Hepatocyte (in vitro differentiated cells): ENCODE measurements at places on chromosomes 12 and 14. TPM values are rescaled to one million over a fixed set of nuclear protein-coding genes. Genes with fewer than 3 reads are reported as not detected.

The OAS3 gene
- total RNA-seq: 9.0 and 15.0 TPM in 2 replicates

The AQP2 gene
- total RNA-seq: 0.08 and 1.4 TPM in 2 replicates

The ACIN1 gene
- total RNA-seq: 97.5 and 108 TPM in 2 replicates

The CAND1 gene
- total RNA-seq: 130 and 138 TPM in 2 replicates

The GNB3 gene
- 1.6 and 2.6 TPM in 2 replicates for total RNA-seq

The EPYC gene
- 0.27 and 0.92 TPM in 2 replicates for total RNA-seq

GRCh38 chr12:124445121-124445718 is 122.2 kb downstream of the NCOR2 start:
- DNase-seq: no peak

DNA sequence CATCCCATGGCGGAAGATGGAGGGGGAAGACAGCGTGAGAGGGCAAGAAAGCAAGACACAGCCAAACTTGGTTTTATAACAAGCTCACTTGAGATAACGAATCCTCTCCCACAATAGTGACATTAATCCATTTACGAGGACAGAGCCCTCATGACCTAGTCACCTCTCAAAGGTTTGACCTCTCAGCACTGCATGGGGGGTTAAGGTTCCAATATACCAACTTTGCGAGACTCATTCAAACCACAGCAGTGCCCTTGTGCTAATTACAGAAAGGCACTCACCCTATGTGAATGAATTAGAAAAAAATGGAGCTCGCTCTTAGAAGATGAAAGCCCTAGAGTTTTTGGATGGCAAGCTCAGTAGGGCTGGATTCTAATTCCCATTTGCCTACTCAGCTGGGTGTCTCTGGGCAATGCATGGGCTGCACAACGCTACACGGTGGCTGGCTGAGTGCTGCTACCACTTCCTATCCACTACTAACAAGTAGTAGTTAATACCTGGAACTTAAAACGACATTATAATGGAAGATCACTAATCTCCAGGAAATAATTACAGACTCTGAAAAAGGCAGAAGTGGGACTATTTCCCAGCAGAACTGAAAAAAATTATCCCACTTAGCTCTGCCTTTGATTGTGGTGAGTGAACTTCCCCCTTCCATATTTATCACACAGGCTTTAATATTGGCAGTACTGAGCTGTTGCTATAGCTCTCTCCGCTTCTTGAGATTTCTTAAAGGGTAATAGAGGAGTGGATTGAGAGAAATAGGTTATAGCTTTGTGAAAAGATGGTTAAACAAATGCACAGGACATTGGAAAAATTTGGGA is 27.5 kb downstream of the TESPA1 start:
- no peak for DNase-seq

- no peak for DNase-seq
Measured at GRCh38 chr12:42766026-42766425, 176.5 kb upstream of the PRICKLE1 start.

- DNase-seq: no peak
Measured at GRCh38 chr12:85310456-85311076, 30.5 kb downstream of the ALX1 start.

- DNase-seq: no peak
Measured at GRCh38 chr12:131749618-131750315, 38.9 kb downstream of the SFSWAP start.

- peak; percentile 43 for DNase-seq
Measured at GRCh38 chr14:92880851-92881250, 42.1 kb upstream of the CHGA start.

DNA sequence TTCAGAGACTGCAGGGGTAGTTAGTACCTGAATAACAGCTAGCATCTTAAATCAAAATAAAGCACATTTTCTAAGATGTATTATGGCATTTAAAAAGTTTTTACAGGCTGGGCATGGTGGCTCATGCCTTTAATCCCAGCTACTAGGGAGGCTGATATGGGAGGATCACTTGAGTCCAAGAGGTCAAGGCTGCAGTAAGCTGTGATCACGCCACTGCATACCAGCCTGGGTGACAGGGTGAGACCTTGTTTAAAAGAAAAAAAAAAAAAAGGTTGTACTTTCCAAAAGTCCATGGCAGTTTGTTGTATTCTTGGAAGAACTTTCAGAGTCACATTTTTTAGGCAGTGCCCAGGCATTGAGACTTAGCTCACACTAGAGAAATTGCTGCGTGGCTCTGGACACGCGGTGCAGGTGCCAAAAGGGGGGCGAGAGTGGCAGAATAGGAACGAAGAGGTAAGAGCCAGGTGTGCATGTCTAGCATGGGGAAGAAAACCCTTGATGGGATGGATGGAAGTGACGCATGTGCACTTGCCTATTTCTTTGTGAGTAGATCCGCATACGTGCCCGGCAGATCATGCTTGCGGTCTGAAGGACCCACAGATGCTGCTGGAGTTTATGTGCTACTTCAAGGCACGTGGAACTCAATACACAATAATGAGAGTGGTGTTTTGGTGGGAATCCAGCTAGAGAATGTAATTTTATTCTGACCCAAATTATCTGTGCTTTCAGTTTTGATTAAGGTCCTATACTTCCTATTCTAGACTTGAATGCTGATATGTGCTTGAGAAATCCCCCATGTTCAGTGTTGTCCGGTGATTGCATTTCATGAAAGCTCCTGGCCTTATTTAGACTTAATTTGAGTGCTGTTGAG is 11.9 kb downstream of the ANKRD13A start:
- DNase-seq: no peak

DNA sequence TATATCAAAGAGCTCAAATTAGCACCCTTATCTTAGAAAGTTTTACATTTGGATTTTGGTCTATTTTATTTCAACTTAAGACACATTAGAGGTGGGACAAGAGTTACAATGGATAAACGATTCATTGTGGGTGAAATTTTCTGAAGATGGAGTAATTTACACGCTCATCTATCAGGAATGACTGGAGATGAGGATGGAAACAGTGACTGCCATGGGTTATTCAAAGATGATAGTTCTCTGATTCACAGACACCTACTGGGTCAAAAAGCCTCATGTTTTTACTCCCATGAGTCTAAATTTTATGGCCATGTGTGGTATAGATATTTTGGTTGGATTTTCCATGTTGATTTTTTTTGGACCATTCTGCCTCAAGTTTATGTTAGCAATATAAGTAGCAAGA is 22.1 kb downstream of the SAMD4A start:
- DNase-seq: no peak

- no peak for DNase-seq
Measured at GRCh38 chr12:8077207-8077606, 4.9 kb upstream of the NECAP1 start.

DNA sequence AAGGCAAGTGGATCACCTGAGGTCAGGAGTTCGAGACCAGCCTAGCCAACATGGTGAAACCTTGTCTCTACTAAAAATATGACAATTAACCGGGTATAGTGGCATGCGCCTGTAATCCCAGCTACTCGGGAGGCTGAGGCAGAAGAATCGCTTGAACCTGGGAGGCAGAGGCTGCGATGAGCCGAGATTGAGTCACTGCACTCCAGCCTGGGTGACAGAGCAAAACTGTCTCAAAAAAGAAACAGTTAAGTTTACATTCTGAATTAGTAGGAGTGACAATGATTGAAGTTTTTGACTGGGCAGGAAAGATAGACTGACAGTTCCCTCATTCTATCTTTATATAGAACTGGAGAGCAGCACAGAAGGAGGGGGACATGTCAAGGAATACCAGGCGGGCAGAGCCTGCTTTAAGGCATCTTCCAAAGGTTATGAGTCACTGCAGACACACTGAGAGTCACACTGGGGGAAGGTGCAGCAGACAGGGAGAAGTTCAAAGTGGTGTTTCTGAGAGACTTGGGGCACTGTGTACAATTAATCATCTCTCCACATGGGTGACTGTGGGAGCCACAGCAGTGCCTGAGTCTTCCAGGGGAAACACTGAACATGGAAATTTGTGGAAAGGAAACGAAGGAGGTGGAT is 42.8 kb upstream of the RNASE3 start:
- DNase-seq: peak; percentile 41

DNA sequence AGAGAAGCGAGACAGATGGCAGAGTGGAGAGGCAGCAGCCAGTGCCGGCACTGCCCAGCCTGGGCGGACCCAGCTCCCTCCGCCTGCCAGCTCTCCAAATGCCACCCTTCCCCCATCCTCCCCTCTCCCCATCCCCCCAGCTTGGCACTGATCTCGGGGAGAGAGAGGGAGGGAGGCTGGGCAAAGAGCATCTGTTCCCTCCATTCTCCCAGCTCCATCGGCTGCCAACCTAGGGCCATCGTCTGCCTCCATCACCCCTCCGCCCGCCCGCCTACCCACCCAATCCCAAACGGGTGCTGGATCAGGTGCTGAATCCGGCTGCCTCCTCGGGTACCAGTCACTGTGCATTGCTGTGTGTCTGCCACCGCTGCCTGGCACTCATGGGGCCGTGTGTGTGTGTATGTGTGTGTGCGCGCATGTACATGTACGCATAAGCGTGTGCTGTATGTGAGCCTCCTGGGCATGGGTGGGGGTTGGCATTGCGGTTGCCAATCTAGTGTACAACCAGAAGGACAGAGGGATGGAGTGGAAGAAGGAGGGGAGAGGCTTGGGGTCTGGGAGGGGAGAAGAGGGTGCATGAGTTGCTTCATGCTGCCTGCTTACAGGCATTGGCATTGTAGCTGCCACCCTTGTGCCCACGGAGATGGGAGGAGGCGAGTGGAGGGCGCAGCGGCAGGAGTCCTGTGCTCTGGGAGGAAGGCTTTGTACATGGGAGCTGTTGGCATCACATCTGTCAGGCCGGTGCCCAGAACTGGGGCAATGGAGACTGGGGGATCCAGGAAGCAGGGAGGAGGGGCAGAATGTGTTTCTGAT is 38.4 kb downstream of the ZFHX2 start:
- DNase-seq: no peak

GRCh38 chr14:30620178-30620577 is 1.9 kb upstream of the SCFD1 start:
- no peak for DNase-seq

DNA sequence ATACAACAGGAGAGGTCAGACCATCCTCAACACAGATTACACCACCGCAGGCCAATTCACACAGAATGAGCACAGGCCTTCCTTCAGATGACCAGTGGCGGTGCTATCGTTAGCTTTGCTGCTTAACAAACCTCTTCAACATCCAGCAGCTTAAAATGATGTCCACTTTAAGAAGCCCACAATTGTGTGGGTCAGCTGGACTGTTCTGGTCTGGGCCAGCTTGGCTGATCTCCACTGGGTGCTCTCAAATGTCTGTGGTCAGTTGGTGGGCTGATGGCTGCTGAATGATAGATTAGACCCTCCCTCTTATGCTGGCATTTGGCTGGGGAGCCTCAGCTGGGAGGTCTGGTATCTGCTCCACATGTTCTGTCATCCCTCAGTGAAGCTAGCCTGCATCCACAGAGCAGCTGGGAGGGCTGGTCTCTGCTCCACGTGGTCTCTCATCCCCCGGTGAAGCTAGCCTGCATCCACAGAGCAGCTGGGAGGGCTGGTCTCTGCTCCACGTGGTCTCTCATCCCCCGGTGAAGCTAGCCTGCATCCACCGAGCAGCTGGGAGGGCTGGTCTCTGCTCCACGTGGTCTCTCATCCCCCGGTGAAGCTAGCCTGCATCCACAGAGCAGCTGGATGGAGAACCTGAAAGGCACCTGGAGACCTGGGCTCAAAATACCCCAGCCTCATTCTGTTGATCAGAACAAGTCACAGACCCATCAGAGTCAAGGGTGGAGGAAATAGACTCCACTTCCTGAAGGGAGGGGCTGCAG is 203.6 kb upstream of the DIO3 start:
- DNase-seq: no peak

DNA sequence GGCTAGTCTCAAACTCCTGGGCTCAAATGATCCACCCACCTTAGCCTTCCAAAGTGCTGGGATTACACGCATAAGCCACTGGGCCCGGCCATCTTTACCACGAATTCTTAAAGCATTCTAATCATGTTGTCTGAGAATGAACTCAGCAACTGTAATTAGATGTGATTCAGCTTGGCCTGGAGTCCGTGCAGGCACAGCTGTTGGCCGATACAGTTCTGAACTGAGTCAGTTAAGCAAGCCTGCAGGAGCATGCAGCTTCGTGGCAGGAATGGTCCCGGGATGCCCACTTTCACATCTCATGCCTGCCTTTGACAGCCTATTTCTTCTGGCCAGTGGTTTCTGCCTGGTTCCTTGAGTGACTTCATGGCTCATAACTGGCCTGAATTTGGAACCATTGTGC is 194.1 kb downstream of the ANO6 start:
- DNase-seq: no peak

- no peak for DNase-seq
Measured at GRCh38 chr12:106132175-106133135, 6.3 kb downstream of the NUAK1 start.

DNA sequence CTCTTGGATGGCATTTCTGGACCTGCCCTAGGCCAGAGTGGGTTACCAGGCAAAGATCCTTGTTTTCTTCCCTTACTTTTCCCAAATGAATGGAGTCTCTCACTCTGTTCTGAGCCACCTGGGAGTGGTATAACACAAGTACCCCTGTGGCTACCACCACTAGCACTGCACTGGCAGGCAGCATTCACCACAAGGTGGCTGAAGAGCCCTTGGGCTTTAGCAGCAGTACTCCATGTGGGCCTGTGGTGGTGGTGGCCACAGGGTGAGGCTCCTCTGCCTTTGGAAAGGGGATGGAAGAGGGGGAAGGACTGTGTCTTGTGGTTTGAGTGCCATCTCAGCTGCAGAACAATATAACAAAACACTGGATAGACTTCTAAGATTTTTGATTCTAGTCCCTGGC is 38.1 kb upstream of the LMNTD1 start:
- no peak for DNase-seq

DNA sequence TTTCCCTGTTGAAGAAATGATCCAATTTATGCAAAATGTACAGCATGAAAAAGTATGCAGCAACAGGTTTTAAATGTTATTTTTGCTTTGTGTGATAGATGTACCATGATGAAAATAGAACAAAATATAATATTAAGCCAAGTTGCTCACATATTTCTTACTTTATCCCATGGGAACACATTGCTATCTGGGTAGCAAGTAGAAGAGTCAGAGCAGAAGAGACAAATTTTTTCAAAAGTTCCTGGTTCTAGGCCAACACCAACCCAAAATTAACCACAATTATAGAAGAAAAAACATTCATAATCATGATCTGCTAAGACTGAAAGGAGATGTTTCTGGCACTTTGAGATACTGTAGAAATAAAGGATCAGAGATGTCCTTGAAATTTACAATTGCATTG is 79.9 kb upstream of the SYT10 start:
- no peak for DNase-seq

- DNase-seq: no peak
Measured at GRCh38 chr14:104734051-104734587, 10.1 kb downstream of the ADSS1 start.

DNA sequence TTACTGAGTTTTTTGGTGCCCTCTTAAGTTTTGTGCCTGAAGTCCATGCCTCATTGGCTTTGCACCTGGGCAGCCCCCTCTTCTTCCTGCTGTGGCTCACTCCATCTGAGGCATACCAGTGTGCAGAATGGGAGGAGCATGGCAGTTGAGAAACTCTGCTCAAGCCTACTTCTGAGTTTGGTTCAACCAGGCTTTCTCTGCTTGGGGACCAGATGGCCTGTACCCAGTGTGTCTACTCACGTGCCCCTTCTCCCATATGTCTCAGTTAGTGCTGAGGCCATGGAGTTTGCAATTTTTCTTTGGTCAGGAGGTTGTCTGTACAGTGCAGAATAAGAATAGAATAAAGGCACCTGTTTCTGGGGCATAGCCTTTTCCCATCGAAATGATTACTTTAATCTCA is 383.3 kb upstream of the DDHD1 start:
- DNase-seq: no peak

GRCh38 chr14:76985540-76986230 is 42.8 kb downstream of the IRF2BPL start:
- DNase-seq: no peak
